ENCODE measurements at places on chromosomes 4 and X. TPM values are rescaled to one million over a fixed set of nuclear protein-coding genes. Genes with fewer than 3 reads are reported as not detected.

The BEND2 gene
- total RNA-seq, result not detected

The MGAT4D gene
- not detected for total RNA-seq

The DMRTC1B gene
- not detected for total RNA-seq

The RHOXF2 gene
- not detected for total RNA-seq

The MOB1B gene
- 4.4 TPM for total RNA-seq

The RNF212 gene
- 0.29 TPM for total RNA-seq

The TBX22 gene
- not detected for total RNA-seq

The BEX4 gene
- total RNA-seq, result 6.1 TPM

DNA sequence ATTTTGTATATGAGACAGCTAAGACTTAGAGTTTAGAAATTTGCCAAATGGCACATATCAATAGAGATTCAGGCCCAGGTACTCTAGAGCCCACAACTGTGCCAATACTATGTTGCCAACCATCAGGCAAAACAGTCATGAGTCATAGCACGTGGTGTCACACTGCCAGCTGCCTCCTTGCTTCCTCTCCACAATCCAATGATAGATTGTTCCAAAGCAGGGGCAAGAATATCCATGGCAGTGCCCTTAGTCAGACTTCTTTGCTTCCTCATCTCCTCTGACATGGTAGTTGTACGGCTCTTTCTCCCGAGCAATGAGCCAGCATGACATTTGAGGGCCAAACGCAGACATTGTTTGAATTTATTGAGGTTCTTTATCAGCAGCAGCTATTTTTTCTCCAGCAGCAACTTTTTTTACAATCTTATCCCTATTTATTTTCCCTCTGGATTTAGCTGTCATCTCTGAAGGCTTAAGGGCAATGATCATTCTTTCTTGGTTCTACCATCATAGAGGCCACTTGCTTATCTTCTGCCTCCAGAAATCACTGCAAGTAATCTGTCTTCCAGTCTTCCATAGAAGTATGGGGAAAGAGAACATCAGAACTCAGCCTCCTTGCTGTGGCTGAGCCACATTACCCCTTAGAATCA lies 169.7 kb downstream of the COL4A6 start:
- no peak for DNase-seq

- no peak for DNase-seq
These were observed 5.9 kb downstream of the FAM53A start for GRCh38 chr4:1678244-1678643.

DNA sequence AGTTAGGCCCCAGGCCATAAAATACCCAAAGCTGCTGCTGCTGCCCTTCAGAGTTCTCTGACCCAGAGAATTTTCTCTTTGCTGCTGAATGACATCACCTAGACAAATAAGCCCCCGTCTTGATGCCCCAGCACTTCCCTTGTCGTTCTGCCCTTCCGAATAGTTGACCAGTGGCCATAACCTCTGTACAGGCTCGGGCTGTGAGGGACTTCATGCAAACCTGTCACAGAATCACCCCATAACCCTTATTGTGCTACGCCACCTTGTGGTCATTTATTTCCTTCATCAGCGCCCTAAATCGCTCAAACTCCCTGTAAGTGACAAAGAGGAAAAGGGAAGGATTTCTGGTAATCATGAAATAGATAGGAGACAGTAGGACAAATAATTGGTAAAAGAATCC lies 18.8 kb downstream of the SPACA5 start:
- no peak for DNase-seq

- DNase-seq, result no peak
These were observed 34.0 kb downstream of the VEGFC start for GRCh38 chr4:176758731-176759130.

- no peak for DNase-seq
These were observed 6.3 kb downstream of the HPGDS start for GRCh38 chr4:94336303-94336702.

DNA sequence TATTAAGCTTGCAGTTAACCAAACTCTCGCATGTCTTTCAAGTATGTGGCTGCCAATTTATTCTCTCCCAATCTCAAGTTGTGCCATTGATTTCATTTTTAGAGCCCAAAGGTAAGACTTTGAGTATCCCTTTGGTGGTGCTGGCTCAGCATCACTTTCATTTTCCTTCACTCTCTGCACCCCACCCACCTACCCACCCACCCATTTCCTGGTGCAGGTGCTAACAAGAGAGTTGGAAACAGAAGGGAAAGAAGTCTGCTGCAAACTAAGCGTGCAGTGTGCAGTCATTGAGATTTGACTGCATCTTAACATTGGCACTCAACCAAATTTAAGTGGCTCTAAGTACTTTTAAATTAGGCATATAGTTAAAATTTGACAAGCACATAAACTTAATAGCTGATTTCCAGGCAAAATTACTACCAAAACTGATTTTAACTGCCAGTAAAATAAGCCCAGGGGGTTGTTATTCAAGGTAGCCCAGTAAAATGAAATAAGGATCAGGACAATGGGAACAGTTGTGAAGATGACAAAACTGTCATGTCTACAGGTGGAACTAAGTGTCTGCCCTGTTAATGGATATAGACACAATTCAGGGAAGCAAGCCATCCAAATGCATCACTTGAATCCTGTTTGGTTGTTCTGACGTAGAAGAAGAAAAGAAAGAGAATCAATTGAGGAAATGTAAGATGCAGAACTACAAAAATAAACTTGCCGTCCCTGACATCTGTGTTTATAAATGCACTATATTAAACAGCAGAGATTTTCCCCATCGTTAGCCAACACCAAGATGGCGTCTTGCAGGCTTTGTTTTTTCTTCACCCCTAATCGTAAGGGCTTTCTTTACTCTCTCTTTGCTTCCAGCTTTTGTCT lies 184.2 kb downstream of the KDR start:
- no peak for DNase-seq

DNA sequence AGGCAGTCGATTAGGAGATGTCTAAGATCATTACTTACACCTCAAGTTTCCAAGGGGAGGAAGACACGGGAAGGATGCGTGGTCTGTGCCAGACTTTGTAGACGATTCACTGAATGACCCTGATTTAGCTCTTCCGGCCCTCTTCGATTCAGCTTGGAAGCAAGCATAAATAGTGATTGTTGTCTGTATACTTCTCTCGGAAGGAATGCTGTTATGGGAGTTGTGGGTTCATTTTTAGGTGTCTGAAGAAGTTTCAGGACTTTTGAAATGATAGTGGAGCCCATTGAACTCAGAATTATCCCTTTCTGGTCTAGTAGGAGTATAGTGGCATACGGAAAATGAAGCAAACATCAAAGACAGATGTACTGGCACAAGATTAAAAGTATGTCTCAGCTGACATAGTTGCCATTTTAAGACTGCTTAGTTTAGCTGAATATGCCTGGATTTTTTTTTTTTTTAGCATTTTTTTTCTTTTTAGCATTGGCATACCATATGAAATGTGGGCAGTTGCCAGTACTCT lies 1.0 kb upstream of the ANKRD17 start:
- DNase-seq, result no peak

GRCh38 chr4:56906489-56907393 lies 959 bp upstream of the REST start:
- no peak for DNase-seq

DNA sequence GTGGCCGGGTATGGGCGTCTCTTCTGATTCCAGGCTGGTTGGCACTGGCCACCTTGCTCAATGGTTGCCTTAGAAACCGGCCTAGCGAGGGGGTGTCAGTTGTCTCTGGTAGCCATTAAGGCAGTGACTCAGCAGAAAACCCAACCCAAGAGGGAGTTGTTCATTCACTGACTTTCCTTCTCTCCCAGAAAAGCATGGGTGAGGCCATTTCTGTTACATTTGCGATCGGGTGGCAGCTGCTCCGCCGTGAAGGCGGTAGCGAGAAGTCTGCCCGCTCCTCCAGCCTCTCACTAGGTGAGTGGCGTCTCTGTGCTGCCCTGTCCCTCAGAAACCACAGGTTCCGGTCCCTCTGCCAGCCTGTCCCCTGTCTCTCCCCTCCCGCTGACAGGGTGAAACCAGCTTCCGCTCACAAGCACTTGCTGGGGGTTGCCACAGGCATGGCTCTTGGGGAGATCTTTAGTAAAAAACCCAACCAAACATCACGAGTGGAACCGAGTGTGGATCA lies 17.4 kb downstream of the IRAK1 start:
- DNase-seq, result no peak

- no peak for DNase-seq
These were observed 25.3 kb upstream of the S100P start for GRCh38 chr4:6668391-6668790.

Data from right lobe of liver (tissue), 6 donors.